Activated T-cell treated with anti-CD3 and anti-CD28 coated beads, Interleukin-2, amount 50 U/mL, for 48 hours (primary cell): ENCODE measurements at places on chromosomes 1 and 21.

DNA sequence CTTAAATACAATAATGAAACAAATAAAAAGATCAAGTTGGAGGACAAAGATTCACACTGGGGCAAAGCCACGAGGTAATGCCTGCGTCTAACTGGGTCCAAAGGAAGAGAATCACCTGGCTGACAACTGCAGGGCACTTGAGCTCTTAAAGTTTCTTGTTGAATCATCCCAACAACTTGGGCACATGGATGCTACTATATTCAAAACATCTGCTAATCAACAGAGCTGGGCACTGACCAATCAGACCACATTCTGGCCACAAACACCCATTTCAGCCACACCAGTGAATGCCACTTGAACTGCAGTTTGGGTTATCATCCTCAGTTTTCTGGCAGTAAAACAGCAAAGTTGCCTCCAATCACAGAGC is 51.0 kb downstream of the ABCA4 start:
- DNase-seq = no peak

GRCh38 chr1:182281541-182281940 is 110.0 kb downstream of the GLUL start:
- no peak for DNase-seq

- no peak for DNase-seq
Observed at GRCh38 chr21:21000591-21001175, 2.5 kb downstream of the NCAM2 start.

DNA sequence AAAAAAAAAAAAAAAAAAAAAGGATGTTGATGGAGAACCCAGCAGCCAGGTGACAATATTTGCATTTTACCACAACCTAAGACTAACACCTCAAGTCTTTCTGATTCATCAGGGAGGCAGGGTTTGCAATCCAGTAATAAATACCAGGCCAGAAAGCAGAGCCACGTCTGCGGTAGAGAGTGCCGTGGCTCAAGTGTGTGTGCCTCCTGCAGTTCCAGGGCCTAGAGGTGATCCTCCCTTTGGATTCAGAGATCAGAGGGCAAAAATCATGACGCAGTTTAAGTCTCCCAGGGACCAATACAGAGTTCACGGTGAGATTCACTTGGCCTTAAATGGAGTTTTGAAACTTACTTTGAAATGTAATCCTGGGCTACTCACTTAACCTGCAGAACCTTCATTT is 34.9 kb downstream of the TMCO4 start:
- peak; percentile 40 for DNase-seq

DNA sequence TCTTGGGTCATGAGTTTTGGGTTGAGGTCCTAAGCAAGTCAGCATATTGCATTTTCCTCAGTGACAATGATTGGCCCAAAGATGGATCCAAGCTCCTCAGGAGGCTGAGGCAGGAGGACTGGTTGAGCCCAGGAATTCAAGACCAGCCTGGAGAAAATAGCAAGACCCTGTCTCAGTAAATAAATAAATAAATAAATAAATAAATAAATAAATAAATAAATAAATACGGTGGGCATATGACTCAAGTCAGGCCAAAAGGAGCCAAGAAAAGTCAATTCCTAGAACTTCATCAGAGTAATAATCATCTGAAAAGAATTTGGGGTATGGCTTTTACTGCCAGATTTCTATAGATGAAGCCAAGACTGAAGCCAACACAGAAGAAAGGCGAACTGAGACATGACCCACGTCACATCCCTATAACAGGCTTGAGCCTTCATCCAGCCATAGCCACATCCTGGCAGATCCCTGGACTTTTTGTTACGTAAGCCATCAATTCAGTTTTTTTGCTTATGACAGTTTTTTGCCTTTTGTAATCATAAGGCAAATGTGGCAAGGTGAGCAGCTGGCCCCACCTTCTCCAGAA is 88.5 kb upstream of the NFASC start:
- no peak for DNase-seq

DNA sequence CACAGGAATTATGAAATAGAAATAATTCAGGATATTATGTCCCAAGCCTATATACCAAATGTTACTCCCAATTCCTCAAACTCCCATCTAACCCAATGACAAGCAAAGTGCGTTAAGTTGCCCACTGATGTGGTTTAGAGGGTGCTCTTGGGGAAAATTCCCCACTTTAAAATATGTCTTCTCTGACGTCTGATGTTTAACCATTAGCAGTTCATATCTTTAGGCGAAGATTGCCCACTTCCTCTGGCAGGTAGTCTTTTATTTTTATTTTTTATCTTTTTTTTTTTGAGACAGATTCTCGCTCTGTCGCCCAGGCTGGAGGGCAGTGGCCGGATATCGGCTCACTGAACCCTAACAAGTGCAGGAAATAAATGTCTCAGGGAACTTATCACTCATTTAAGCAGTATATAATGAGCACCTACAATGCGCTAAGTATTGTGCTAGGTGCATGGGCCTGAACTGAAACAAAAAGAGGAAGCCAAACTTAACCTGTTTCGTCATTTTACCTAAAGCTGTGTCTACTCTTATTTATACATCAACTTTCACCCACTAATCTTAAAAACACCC is 1.3 kb upstream of the LYST start:
- no peak for DNase-seq

DNA sequence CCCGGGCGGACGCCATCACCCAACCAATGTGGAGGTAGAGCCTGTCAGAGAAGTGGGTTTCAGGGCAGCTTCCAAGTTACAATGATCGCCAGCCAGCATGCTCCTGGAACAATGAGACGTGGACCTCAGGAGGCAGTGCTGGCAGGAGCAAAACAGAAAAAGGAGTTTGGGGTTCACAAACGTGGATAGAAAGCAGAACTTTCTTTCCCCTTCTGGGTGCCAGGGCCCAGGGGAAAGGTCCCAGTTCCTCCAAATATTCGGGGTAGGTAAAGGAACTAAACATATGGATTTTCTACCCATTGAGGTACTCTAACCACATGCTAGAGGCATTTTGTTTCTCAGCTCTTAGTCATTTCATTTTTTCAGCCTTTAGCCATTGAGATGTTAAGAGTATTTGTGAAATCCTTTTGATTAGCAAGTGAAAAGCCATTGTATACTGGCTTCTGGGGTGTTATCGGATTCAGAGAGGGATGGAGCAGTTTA is 488.4 kb upstream of the ADGRL2 start:
- DNase-seq = no peak

GRCh38 chr21:33815143-33815707 is 100.4 kb downstream of the ATP5PO start:
- no peak for DNase-seq

DNA sequence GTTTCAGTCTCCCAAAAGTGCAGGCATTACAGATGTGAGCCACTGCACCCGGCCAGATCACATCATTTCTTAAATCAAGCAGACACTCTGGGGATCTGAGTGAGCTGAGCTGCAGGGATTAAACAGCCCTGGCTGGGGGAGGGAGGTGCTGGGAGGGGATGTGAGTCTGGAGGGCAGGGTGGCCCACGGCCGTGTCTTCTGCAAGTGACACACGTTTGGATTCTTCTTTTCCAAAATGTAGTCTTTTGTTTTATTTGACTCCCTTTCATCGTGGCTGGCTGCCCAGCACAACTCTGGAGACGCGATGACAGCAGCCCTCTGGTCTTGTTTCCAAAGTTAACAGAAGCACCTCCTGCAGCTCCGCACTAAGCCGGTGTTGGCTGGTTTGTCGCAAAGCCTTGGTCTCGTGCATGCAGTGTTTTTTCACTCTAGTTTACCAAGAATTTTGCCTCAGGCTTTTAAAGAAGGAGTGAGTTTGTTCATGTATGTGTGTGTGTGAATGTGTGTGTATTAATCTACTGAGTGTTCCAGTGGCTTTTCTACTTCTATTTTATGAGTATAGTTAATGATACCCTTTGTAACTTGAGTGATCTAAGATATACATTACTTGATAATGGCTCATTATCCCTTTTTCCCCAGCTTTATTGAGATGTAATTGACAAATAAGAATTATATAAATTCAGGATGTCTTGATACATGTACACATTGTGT is 2.8 kb upstream of the KRTAP10-5 start:
- no peak for DNase-seq

- peak; percentile 65 for DNase-seq
Observed at GRCh38 chr1:1665815-1666251, 7.0 kb upstream of the CDK11B start.

DNA sequence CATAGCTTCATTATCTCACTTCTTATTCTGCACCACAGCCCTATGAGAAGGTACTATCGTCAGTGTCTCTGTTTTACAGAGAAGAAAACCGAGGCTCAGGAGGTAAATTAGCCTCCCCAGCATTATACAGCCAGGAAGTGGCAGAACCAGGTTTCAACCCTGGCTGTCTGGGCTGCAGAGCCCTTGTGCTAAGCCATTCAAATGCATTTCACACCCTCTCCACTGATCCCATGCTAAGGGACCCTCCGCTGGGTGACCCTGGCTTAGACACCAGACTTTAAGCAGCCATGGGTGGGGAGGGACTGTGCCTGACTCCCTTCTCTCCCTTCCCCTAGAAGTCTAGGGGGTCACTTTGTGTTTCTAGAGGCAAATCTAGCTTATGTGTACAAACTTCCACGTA is 87.5 kb downstream of the RRAGC start:
- DNase-seq = no peak
